ENCODE measurements at places on chromosomes 6 and 20.

- DNase-seq: no peak
These were observed 1323.8 kb upstream of the EYS start for GRCh38 chr6:67030861-67031260.

- no peak for DNase-seq
These were observed 578 bp upstream of the RBBP9 start for GRCh38 chr20:18497603-18498002.

DNA sequence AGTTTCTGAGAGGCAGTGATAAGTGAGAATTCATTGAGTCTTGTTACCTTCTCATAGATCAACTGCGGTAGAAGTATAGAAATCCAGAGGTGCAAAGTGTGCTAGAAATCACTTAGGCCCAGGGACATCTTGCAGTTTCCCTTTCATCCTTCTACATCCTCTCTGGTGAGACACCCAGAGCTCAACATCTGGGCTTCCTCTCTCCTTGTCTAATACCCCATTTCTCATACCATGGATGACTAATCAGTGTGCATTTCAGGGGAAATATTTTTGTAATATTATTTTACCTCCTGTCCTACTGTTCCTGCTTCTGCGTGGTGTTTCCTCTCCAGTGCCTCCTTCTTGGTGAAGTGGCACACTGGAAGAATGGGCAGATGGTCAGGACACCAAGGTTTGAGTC lies 322.4 kb downstream of the TFAP2B start:
- DNase-seq: no peak

DNA sequence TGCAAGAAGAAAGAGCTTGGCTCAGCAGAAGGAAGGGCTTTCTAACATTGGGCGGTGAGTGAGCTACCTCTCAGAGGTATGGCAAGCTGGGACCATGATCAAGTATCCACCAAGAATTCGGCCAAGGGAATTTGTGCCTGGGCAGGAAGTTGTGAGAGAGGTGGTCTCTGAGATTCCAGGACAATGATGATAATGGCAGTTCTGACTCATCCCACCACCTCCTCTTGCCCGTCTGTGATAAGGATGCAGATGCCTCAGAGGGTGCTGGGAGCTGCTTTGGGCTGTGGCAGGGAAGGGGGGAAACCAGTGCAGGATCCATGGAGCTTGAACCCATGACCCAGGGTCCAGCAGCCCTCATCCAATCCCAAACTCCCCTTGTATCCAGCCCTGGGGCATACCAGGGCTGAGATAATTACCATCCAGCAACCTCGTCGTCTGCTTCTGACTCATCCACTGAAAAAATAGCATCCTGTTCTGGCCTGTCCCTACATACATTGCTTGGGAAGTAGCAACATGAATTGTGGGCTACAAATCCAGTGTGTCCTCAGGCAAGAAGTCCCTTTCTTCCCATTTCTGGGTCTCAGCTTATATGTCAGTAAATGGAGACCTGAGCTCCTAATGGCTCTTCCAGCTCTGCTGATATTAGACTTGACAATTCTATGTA lies 5.9 kb downstream of the TGM6 start:
- no peak for DNase-seq

DNA sequence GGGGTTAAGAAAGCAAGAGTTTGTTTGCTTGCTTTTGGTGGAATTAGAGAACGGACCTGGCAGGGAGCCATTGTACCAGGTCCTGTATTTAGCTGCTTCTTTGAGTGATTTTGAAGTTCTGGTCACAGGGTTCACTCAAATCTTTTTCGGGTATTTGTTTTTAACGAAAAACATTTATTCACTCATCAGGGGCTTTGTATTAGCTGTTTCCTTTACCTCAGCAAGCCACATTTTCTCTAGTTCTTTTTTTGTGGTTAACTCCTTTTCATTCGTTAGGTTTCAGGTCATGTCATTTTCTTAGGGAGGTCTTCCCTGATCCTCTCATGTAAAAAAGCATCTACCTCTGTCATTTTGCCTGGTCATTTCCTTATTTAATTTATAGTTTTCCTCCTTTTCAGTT lies 1502.2 kb downstream of the GRIK2 start:
- DNase-seq: no peak

DNA sequence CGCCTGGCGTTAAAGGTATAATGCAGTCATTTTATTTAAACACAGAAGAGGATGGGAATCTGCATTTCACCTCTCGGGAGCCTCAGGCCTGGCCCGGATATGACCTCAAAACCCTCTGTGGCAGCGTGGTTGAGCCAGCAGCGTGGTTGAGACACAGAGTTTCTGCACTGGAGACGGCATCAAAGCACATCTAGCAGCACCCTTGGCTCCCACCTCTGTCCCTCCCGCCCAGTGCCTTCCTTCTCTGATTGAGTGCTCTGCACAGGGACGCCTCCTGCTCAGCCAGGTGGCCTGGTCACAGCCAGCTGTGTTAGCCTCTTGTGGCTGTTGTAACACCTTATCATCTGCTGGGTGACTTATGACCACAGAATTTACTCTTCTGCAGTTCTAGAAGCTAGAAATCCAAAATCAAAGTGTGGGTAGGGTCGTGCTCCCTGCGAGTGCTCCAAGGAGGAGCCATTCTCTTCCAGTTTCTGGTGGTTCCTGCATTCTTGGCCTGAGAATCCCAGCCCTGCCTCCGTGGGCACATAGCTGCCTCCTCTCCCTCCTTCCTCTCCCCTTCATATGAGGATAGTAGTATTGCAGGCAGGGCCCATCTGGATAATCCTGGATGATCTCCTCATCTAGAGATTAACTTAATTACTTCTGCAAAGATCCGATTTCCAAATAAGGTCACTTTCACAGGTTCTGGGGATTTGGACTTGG lies 156.7 kb downstream of the SYCP2 start:
- no peak for DNase-seq

Measured in activated CD4-positive, alpha-beta T cell treated with anti-CD3 and anti-CD28 coated beads, Interleukin-2, amount 50 U/mL, for 24 hours (primary cell).